HS-5 (cell line): ENCODE measurements at places on chromosomes 1 and 21.

GRCh38 chr1:33348676-33349080 is 27.8 kb upstream of the A3GALT2 start:
- no peak for DNase-seq

DNA sequence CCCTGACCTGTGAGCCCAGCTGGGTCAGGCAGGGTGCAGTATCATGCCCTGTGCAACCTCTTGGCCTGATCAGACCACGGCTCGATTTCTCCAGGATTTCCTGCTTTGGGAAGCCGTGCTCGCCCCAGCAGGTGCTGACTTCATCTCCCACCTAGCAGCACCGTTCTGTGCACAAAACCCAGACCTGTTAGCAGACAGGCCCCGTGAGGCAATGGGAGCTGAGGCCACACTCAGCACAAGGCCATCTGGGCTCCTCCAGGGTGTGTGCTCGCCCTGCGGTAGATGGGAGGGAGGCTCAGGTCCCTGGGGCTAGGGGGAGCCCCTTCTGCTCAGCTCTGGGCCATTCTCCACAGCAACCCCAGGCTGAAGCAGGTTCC is 29.6 kb downstream of the SLC19A1 start:
- DNase-seq, result no peak

- no peak for DNase-seq
Measured at GRCh38 chr1:31762726-31763670, 1.1 kb downstream of the ADGRB2 start.

DNA sequence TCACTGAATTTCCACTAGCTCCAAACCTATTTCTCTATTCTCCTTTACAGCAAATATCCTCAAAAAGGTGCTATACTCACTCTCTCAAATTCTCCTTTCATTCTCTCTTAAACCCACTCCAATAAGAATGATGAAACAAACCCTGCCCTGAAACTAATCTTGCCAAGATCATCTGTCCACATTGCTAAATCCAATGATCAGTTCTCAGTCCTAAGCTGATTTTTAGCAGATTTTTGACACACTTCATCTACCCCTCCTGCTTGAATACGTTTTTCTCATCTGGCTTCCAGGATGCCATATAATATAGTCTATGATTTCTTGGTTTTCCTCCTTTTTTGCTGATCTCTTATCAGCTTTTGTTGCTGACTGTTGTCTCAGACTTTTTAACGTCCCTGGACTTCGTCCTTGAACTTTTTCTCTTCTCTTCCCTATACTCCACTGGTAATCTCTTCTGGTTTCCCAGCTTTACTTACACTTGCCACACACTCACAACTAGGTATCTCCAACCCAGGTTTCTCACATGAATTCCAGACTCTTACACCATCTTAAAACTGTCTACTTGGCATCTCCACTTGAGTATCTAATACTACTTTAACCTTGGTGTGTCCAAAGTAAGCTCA is 35.3 kb downstream of the RERE start:
- no peak for DNase-seq

DNA sequence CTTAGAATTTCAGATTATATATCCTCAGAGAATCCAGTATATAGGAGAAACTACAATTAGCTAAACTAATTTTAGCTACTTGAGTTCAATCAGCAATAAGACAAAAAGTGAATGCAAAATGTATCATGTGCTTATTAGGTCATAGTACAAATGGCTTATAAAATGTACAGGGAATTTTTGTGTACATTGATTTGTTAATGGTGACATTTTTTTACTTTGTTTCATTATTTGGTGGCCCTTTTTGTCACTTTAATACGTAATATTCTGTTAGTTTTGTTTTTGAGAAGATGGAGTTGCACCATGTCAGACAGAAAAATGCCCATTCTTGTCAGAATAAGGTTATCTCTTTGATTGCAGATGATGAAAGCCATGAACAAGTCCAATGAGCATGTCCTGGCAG is 33.6 kb downstream of the CC2D1B start:
- DNase-seq, result no peak

DNA sequence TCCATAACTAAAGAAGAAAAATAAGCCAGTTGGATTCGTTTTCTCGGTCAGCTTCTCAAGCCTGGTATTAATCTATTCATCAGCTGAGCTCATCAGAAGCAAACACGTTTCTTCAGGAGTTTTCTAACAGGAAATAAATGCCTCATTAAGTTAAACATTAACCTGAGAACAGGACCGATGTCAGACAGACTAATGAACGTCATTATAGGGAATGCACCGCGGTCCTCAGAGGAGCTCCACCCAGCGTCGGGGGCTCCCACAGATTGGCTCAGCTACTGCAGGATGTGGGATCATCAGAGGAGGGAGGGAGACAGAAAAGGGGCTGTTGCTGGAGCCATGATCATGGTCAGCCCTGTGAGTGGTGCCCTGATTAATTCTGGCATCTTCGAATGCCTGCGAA is 615.4 kb downstream of the PTPRU start:
- no peak for DNase-seq

DNA sequence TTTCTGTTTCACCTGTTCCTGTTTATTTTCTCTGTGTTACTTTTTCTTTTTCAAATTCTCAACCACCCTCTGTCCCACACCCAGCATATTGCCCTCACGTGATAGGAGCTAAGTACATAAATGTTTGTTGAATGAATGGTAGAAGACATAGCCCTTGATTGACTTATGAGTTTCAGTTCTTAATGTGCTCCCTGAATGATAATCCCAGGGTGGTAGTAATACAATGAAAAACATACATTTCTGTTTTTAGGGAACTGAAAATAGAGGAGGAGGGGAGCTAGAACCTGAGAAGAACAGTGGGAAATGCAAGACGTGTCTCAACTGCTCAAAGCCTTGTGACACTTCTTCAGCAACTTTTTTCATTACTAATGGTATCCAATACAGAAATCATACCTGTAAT is 147.1 kb downstream of the SPATA46 start:
- DNase-seq, result no peak

- DNase-seq, result peak; percentile 65
Measured at GRCh38 chr1:115251340-115251748, 86.7 kb downstream of the NGF start.

- no peak for DNase-seq
Measured at GRCh38 chr1:209624558-209625549, 27.4 kb downstream of the LAMB3 start.
